ENCODE measurements at places on chromosomes 1 and 21. TPM values are rescaled to one million over a fixed set of nuclear protein-coding genes. Genes with fewer than 3 reads are reported as not detected.

CXADR gene
- 30.6 TPM for total RNA-seq

- H3K27ac ChIP-seq, result no peak overlapping the region
- peaks cover 14% of the 10 kb centered on the region for H3K4me1 ChIP-seq
- H3K36me3 ChIP-seq, result no peaks in the 10 kb centered on the region
- peak; percentile 41 for DNase-seq
- no peaks in the 10 kb centered on the region for H3K27me3 ChIP-seq
These were observed 327.0 kb upstream of the DUSP10 start for GRCh38 chr1:222068937-222069336.

CRYBG2 gene
- 1.8 TPM for total RNA-seq

NEXN gene
- 37.5 TPM for total RNA-seq

OR2W3 gene
- total RNA-seq, result 5.9 TPM

S100A7A gene
- not detected for total RNA-seq

DNA sequence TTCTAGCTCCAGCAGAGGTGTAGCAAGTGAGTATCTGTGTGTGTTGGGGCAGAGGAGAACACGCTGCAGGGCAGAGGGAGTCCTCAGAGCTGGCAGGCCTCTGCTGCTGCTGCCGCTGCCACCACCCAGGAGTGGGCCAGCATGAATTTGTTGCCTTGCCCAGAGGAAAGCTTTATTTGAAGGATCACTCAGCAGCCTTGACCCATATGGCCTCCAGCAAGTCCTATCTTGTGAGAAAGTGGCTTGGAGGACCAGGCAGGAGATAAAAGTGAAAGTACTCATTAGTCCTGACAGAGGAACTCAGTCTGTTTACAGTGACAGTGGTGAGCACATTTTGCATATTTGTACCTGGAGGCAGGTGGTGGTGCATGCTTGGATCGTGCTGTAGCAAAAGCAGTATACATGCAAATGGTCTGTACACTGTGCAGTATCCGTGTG is 3.1 kb downstream of the TRAF5 start:
- H3K36me3 ChIP-seq, result no peaks in the 10 kb centered on the region
- peaks cover 15% of the 10 kb centered on the region for H3K4me1 ChIP-seq
- H3K27ac ChIP-seq, result no peak overlapping the region
- no peak for DNase-seq
- no peak overlapping the region for H3K4me3 ChIP-seq

Data from astrocyte (in vitro differentiated cells and primary cell).